ENCODE measurements at places on chromosomes 3 and 15.
A peak's percentile ranks its signal among the peaks of the same experiment; 100 is the strongest.

GRCh38 chr3:190582667-190583066 is 68.8 kb downstream of the IL1RAP start:
- no peak for DNase-seq

GRCh38 chr3:36615861-36616260 is 148.5 kb downstream of the DCLK3 start:
- no peak for DNase-seq

- no peak for DNase-seq
Observed at GRCh38 chr3:57999417-58000115, 8.7 kb upstream of the FLNB start.

GRCh38 chr3:16607718-16608117 is 2.5 kb upstream of the DAZL start:
- DNase-seq, result no peak

DNA sequence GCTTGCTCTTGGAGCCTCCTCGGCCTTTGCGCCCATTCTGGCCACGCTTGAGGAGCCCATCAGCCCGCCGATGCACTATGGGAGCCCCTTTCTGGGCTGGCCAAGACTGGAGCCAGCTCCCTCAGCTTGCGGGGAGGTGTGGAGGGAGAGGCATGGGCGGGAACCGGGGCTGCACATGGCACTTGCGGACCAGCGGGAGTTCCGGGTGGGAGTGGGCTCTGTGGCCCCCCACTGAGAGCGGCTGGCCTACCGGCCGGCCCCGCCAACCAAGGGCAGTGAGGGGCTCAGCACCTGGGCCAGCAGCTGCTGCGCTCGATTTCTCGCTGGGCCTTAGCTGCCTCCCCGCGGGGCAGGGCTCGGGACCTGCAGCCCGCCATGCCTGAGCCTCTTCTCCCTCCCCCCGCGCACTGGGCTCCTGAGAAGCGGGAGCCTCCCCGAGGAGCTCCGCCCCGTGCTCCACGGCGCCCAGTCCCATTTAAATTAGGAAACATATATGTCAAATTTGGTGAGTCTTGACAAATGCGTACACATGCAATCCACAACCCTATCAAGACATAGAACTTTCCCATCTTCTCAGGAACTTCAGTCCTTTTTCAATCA is 97.6 kb upstream of the CNTN3 start:
- DNase-seq, result no peak

DNA sequence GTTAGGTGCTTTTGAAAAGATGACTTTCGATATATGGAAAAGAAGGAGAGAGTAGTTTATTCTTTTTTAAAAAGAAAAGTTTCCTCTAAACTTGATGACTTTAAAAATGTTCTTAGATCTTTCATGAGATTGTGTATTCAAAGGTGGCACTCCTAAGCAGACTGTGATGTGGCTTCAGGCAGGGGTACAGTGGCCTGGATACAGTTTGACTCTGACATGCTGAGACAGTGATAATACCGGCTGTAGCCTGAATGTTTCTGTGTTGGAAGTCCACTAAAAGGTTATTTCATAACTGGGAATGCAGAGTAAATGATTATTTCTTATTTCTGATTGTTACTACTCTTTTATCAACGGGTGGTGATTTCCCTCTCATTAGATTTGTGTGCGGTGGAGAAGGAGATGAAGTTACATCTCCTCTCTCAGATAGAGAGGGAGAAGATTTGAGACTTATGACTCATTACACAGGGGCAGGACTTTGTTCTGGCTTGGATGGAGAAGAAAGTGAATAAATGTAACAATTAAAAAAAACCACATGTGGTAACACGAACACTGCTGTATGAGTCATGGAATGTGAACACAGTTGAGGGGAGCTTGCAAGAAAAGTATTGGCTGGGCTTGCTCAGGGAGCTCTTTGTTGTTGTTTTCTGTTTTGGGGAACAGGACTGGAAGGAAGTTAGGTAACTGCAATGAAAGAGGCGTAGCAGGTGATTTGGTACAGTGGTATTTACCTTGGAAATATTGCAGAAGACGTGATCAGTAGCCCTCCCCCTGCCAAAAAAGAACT is 21.6 kb downstream of the SPTSSB start:
- peak; percentile 80 for DNase-seq

GRCh38 chr3:73603762-73604171 is 21.0 kb downstream of the PDZRN3 start:
- DNase-seq, result no peak

DNA sequence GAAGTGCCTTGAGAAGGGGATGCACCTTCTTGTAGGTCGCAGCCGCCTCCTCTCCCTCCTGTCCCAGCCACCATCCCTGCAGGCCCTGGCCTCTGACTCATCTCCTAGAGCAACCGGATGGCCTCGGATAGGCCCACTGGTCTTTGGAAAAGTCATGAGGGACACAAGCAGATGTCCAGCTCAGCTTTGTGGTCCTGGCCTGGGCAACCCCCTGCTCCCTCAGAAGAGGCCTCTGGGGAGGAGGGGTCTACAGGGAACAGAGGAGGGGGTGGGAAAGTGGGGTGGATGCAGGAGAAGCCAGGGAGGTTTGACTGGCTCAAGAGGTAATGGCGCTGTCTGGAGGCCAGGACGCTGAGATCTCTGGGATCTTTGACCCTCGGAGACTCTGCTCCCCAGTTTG is 259.2 kb upstream of the TLE3 start:
- no peak for DNase-seq

GRCh38 chr3:88076712-88077111 is 17.7 kb downstream of the ZNF654 start:
- DNase-seq, result no peak

DNA sequence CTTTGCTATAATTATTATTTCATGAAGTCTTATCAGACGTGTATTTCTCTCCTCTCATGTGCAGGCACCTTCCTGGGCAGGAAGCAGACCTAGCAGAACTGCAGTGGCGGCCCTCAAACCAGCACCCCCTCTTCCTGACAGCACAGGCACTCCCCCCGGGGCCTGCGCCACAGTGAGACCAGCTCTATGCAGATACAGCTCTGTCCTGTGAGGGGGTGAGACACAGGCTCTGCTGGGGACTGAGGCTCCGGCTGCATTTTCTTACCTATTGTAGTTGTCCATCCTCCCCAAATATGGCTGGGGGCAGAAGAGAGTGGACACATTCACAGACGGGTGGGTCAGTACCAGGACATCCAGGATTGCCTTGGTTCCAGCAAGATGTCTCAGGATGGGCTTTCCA is 5.0 kb downstream of the CISH start:
- peak; percentile 55 for DNase-seq

DNA sequence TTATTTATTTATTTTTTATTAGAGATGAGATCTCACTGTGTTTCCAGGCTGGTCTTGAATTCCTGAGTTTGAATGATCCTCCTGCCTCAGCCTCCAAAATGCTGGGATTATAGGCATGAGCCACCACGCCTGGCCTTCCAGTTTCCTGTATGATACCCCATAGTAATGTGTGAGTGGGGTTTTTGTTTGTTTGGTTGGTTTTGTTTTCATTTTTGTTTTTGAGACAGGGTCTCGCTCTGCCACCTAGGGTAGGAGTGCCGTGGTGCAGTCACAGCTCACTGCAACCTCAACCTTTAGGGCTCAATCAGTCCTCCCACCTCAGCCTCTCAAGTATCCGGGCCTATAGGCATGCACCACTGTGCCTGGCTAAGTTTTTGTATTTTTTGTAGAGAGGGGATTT is 30.9 kb downstream of the GOLM2 start:
- DNase-seq, result no peak

GRCh38 chr3:21170964-21171363 is 580.0 kb downstream of the ZNF385D start:
- no peak for DNase-seq

- peak; percentile 33 for DNase-seq
Observed at GRCh38 chr3:133592843-133593242, 19.4 kb downstream of the CDV3 start.

DNA sequence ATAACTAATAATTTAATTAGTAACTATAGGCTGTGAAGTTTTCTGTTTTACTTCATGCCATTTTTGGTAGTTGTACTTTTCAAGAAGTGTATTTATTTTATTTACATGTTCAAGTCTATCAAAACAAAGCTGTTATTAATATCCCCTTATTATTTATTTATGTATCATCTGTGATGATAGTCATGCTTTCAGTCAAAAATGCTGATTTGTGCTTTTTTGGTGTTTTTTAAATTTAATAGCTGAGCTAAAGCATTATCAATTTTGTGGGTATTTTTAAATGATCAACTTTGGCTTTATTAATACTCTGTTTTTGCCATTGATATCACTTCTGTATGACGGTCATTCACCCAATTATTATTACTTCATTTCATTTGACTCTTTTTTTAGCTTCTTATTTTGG is 1229.2 kb upstream of the CADM2 start:
- no peak for DNase-seq

GRCh38 chr3:179560791-179561190 is 1.9 kb upstream of the ACTL6A start:
- DNase-seq, result no peak

All from CD4-positive, alpha-beta T cell treated with Interleukin-4 for 4 hours (primary cell).